Anterior cingulate cortex (tissue), 58 donors: ENCODE measurements at places on chromosomes 4 and X.

- no peak for DNase-seq
Measured at GRCh38 chr4:156665780-156666366, 305.7 kb downstream of the PDGFC start.

DNA sequence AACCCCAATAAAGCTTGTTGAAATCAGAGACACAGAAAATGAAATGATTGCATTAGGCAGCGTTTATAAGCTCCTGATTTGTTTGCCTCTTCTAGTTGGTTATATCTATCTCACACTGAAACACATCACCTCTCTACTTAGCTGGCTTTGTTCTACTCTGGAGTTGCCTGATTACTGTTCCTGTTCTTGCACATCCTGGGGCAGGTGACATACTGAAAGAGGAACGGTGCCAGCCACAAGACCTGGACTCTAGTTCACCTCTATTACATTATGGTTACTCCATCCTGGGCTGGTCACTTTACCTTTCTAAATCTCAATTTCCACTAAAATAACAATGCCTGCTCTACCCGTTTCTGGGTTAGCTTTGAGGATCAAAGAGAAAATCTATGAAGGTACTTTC lies 47.9 kb downstream of the TRIM2 start:
- no peak for DNase-seq

DNA sequence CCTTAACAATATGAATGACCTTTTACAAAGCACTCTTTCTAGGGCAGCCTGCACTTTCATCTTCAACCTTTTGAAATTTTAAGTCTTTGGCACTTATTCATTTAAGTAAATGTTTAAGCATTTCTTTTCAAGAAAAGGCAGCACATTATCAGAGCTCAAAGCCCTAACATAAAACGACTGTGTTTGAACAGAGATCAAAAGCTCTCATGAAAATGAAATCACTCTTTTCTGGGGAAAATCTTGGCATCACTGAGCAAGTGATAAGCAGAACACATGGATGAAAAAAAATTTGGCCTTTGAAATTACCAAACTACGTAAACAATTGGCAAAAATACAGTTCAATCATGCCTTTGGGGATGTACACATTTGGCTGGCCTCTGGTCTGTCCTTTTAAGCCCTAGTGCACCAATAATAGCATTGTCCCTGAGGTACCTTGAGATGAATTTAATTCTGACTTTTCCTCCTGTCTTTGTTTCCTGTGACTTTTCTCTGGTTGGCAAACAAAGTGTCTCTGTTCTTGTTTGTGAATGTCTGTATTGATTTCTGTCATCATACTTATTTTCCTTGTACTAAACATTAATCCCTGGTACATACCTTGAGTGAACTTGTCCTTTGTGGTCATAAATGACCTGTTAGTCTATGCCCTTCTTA lies 12.9 kb upstream of the ODAM start:
- DNase-seq: no peak

GRCh38 chrX:131424895-131425294 lies 119.0 kb upstream of the OR13H1 start:
- no peak for DNase-seq

DNA sequence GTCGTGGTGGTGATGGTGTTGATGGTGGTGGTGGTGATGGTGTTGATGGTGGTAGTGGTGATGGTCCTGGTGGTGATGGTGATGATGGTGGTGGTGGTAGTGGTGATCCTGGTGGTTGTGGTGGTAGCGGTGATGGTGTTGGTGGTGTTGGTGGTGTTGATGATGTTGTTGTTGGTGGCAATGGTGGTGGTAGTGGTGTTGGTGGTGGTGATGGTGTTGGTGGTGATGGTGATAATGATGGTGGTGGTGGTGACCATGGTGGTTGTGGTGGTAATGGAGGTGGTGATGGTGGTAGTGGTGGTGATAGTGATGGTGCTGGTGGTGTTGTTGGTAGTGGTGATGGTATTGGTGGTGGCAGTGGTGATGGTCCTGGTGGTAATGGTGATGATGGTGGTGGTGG lies 49.1 kb downstream of the TLR10 start:
- DNase-seq: no peak

GRCh38 chrX:10017872-10018271 lies 50.7 kb downstream of the CLDN34 start:
- no peak for DNase-seq

DNA sequence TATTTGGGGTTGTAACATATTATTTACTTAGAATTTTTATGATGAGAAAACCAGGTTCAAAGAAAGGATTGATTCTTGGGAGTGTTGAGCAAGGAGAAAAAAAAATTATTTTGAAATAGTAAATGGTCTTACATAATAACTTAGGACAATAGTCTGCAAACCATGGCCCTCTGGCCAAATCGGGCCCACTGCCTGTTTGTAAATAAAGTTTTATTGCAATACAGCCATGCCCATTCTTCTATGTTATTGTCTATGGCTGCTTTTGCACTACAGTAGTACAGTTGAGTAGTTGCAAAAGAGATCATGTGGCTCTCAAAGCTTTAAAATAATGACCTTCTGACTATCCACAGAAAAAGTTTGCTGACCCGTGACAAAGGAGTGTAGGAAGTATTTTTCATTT lies 63.2 kb upstream of the MCUB start:
- no peak for DNase-seq

DNA sequence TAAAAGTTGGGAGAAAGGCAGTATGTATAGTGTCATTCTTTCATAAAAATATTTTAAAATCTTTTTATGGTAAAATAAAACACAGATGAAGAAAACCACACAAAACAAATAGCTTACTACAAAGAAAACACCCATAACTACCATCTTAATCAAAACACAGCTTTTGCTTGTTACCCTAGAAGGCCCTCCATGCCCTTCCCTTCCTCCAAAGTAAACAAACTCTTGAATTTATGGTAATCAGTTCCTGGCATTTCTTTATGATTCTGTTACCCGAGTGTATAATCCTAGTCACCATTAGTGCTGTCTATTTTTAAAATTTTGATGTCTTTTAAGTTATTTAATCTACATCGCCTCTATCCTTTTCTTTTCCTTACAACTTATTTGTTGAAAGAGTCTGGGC lies 170.9 kb downstream of the APBB2 start:
- no peak for DNase-seq

DNA sequence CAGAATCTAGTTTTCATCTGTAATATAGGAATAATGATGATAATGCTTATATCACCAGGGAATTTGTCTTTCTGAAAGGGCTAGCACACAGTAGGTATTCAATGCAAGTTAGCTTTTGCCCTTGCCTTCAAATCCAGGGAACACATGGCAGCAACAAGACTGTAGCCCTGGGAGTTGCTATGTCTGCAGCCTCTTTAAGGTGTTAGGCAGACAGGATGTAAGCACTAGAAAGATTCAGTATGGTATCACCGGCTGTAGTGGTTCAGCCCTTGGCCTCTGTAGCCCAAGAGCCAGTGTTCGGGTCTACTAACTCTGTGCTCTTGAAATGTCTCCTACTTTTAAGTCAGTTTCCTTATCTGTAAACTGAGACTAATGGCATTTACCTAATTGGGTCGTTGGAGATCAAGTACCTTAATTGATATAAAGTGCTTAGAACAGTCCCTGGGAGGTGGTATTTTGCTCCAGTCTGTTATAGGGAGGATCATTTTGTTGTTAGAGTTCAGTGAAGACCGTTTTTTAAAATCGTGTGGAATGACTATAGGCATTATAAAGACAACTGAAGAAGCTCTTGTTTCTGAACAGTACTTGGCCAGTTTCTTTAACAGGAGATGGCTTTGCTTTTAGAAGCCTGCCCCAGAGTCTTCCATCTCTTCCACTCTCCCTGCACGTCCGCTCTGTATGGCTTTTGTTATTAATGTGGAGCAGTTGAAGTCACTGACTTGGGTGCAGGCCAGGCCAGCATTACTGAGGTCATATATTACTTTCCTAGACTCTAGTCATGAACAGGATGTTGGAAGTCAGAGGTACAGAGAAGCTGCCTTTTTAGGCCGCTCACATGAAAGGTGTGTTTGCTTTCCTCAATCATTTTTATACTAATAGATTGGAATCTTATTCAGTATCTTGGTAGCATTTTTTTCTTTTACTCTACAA lies 44.8 kb downstream of the GAB1 start:
- DNase-seq: peak; percentile 12

DNA sequence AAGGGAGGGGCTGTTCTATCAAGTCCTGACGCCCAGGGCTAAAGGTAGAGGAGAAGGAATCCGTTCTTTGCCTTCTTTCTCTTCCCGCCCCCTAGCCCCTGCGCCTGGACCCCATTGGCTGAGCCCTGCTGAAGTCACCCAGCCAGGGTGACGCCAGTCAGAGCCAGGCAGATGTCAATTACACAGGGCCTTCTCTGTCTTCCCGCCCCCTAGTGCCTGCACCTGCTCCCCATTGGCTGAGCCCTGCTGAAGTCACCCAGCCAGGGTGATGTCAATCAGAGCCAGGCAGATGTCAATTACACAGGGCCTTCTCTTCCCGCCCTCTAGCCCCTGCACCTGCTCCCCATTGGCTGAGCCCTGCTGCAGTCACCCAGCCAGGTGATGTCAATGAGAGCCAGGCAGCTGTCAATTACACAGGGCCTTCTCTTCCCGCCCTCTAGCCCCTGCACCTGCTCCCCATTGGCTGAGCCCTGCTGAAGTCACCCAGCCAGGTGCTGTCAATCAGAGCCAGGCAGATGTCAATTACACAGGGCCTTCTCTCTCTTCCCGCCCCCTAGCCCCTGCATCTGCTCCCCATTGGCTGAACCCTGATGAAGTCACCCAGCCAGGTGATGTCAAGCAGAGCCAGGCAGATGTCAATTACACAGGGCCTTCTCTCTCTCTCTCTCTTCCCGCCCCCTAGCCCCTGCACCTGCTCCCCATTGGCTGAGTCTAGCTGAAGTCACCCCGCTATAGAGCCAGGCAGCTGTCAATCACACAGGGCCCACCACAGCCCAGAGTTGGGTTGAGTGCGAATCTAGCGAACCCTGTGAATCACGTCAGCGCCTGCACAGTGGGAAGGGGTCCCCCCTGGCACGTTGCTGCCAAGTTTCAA lies 46.4 kb downstream of the ASMT start:
- DNase-seq: no peak

GRCh38 chr4:15145709-15146108 lies 143.4 kb downstream of the CPEB2 start:
- no peak for DNase-seq

- peak; percentile 19 for DNase-seq
Measured at GRCh38 chrX:13906093-13906492, 89.2 kb upstream of the GPM6B start.

GRCh38 chr4:131137196-131137595 lies 2011.9 kb upstream of the PCDH10 start:
- no peak for DNase-seq

- no peak for DNase-seq
Measured at GRCh38 chr4:76282941-76283689, 23.4 kb upstream of the STBD1 start.

GRCh38 chr4:121693450-121693849 lies 3.3 kb downstream of the ANXA5 start:
- no peak for DNase-seq
